Myocyte (in vitro differentiated cells): ENCODE measurements at places on chromosomes 6 and 20. TPM values are rescaled to one million over a fixed set of nuclear protein-coding genes. Genes with fewer than 3 reads are reported as not detected.

The DSP gene
- 7.8 and 13.1 TPM in 2 replicates for total RNA-seq

The AIF1 gene
- total RNA-seq = not detected in 2 replicates

The C6orf47 gene
- total RNA-seq = 20.6 and 24.0 TPM in 2 replicates

The PPP1R16B gene
- 0.03 TPM in 1 of 2 replicates, not detected in the other for total RNA-seq

The AGER gene
- 0.86 and 0.88 TPM in 2 replicates for total RNA-seq

The REV3L gene
- 48.7 and 71.2 TPM in 2 replicates for total RNA-seq

The CCN6 gene
- total RNA-seq = not detected in 2 replicates

The PTPRT gene
- not detected in 2 replicates for total RNA-seq

The SESN1 gene
- total RNA-seq = 48.5 and 50.0 TPM in 2 replicates

The EMILIN3 gene
- not detected in 2 replicates for total RNA-seq

The UST gene
- total RNA-seq = 8.0 and 10.7 TPM in 2 replicates

The RAD21L1 gene
- total RNA-seq = 0.08 and 0.57 TPM in 2 replicates

The FAM135A gene
- total RNA-seq = 12.2 and 14.6 TPM in 2 replicates

The TRIM15 gene
- total RNA-seq = not detected in 2 replicates

The TOP1 gene
- 18.8 and 23.3 TPM in 2 replicates for total RNA-seq

DNA sequence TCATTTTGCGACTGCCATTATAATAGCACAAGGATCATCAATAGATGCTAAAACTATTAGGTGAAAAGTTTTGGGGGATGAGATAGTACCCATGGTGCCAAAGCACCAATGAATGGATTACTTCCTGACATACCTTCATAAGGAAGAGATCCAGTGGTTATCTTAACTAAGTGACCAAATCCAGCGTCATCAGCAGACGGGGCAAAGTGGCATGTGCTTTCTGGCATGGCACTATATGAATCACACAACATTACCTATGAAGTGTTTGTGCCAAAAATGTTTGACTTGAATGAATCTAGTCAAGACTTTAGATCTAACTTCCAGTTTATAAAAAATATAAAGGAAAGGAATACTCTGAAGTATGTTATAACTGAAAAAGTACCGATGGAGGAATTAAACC lies 10.8 kb downstream of the TRIM26 start:
- DNase-seq = no peak

DNA sequence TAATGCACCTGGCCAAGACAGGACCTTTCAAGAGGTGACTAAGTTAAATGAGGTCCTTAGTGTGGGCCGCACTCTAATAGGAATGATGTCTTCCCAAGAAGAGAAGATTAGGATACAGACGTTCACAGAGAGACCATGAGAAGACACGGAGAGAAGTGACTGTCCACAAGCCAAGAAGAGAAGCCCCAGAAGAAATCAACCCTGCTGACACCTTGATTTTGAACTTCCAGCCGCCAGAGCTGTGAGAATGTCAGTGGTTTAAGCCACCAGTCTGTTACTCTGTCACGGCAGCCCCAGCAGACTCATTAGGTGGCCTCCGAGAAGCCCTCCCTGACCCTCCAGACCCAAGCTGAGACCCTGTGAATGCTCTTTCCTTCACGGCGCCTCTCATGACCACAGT lies 29.5 kb downstream of the NOL4L start:
- no peak for DNase-seq

DNA sequence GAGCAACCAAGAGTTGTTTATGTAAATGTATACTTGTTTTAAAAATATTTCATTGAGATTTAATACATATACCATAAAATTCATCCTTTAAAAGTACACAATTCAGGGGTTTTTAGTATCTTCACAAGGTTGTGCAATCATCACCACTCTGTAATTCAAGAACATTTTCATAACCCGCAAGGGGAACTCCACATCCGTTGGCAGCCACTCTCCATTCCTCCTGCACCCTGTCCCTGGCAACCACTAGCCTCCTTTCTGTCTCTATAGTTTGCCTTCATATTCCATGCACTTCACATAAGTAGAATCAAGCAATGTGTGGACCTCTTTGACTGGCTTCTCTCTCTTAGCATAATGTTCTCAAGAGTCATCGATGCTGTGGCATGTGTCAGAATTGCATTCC lies 104.2 kb upstream of the PDE10A start:
- peak; percentile 13 for DNase-seq

DNA sequence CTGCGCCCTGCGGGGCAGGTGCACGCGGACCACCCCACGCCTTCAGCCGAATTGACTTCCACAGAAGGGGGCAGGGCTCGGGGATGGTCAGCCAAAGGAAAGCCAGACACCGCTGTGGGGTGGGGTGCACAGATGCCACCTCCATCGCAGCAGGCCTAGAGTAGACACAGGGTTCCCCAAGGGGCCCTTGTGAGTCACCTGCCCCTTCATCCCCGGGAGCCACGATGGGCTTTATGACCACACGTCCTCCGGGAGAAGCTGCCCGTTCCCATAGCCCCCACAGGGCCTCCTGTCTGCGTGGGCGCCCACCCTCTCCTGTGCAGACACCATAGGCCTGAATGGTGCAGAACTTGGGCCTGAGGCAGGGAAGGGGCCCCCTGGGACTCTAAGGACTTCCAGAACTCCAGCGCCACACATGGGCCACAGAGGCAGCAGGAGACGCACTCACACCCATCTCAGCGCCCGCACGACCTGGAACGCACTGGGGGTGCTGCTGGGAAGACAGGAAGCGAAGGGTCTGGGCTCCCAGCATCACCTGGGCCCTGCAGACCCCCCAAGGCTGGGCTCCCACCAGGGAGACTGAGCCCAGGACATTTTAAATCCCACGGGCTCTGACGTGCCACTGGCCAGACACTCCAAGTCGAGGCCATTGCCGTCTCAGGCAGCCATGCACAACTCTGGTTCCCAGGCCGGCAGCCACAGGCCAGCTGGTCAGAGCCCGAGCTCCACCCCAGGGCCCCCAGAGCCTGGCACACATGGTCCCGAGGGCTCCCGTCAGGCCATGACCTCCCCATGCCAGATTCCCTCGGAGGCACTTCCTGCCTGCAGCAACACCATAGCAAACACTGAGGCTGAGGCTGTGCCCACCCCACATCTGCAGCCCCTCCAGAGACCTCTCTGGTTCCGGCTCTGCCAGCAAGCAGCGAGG lies 134.2 kb downstream of the DLL1 start:
- DNase-seq = no peak

DNA sequence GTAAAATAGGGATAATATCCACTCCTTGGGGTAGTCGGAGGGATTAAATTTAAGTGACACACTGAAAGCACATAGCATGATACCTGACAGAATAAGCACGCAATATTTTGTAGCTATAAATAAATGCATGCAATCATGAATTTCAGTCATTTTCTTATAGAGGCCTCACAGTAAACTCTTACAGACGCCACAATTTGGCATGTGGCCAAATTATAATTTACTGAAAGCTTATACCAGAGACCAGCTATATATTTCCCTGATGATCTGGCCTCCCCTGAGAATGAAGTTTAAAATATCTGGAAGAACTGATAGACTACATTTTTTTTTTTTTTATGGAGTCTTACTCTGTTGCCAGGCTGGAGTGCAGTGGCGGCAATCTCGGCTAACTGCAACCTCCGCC lies 40.9 kb downstream of the QRSL1 start:
- no peak for DNase-seq

GRCh38 chr6:80366051-80366450 lies 259.6 kb downstream of the BCKDHB start:
- DNase-seq = no peak

- DNase-seq = no peak
These were observed 16.6 kb upstream of the GSTA1 start for GRCh38 chr6:52820198-52820597.

DNA sequence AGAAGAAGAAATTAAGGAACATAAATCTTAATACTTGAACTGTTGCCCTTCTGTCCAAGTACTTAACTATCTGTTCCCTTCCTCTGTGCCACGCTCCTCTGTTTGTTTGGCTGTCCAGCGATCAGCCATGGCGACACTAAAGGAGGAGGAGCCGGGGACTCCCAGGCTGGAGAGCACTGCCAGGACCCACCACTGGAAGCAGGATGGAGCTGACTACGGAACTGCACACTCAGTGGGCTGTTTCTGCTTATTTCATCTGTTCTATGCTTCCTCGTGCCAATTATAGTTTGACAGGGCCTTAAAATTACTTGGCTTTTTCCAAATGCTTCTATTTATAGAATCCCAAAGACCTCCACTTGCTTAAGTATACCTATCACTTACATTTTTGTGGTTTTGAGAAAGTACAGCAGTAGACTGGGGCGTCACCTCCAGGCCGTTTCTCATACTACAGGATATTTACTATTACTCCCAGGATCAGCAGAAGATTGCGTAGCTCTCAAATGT lies 17.1 kb downstream of the IRF4 start:
- DNase-seq = peak; percentile 73

- no peak for DNase-seq
These were observed 100.9 kb downstream of the FYN start for GRCh38 chr6:111772381-111772780.

DNA sequence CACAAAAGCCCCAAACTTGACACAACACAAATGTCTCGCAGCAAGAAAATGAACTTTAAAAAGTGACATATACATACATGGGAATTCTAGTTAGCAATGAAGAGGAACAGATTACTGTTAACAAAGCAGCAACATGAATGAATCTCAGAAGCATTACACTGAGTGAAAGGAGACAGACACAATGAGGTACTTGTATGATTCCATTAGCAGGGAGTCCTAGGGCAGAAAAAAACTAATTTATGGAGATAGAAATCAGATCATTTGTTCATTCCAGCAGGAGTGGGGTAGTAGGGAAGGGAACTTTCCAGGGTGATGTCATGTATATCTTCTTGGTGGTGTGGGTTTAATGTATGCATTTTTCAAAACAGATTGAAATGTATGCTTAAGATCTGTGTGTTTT lies 524.4 kb downstream of the KIF16B start:
- DNase-seq = no peak

- peak; percentile 91 for DNase-seq
These were observed 5.5 kb upstream of the ARMC12 start for GRCh38 chr6:35731414-35731735.

GRCh38 chr6:16337295-16337975 lies 99.0 kb downstream of the GMPR start:
- DNase-seq = peak; percentile 95
